ENCODE measurements at places on chromosomes 2 and 18.

GRCh38 chr2:58541511-58541910, 300.4 kb upstream of the FANCL start:
- no peak for DNase-seq

DNA sequence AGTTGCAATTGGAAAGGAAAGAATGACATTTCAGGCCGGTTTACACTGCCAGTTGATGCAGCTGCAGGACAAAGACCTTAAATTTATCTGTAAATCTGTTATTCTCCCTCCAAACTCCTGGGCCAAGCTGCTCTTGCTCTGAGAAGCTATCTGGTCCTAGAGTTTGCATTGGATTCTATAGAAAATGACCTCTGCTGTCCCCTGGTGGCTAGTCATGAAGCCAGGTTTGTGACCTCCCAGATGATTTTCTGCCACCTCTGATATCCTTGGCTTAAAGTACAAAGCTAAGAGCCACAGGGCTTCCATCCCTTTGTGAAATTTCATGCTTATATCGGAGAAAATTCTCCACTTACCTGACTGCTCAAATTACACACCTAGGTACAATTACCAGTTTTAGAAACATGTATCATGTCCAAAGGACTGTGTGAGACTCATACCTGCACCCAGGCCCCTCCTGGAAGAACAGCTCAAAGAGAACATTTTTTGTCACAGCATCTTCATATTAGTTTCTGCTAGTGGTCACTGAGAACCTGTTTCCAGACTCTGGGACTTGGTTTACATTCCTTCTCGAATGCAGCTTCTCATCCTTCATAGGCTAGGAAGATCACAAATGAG, 28.9 kb upstream of the IER3IP1 start:
- DNase-seq = peak; percentile 21

GRCh38 chr2:143716522-143716921, 587.3 kb downstream of the ARHGAP15 start:
- DNase-seq = no peak

GRCh38 chr18:44245019-44245418, 435.7 kb upstream of the SETBP1 start:
- DNase-seq = no peak

- DNase-seq = no peak
Observed at GRCh38 chr18:38886235-38886634, 1320.6 kb upstream of the CELF4 start.

GRCh38 chr18:58359620-58360019, 269.3 kb downstream of the ALPK2 start:
- DNase-seq = no peak

GRCh38 chr2:185511925-185512324, 226.7 kb upstream of the FSIP2 start:
- no peak for DNase-seq

DNA sequence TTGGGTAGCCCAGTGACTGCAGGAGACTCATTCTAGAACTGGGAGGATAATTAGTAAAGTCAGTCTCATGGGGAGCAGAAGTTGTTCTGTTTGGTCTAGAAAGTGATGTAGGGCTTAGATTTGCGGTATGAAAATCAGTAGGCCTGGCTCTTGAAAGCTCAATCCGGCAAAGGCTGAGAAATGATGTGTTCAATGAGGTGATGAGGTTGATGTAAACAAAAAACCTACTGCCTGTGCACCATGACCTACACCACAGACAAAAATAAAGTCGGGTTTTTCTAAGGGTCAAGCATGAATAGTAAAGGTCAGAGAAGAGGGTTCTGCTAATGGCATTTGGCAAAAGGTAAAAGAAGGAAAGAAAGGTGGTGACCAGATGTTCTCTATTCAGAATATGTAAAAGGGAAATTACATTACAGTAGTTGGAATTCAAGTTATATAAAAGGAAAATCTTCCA, 80.8 kb upstream of the COL5A2 start:
- DNase-seq = no peak

- no peak for DNase-seq
Observed at GRCh38 chr2:10526281-10527000, 78.3 kb upstream of the ODC1 start.

GRCh38 chr2:226971770-226972169, 135.9 kb downstream of the RHBDD1 start:
- no peak for DNase-seq

GRCh38 chr2:25098670-25099486, 57.0 kb downstream of the EFR3B start:
- DNase-seq = no peak

DNA sequence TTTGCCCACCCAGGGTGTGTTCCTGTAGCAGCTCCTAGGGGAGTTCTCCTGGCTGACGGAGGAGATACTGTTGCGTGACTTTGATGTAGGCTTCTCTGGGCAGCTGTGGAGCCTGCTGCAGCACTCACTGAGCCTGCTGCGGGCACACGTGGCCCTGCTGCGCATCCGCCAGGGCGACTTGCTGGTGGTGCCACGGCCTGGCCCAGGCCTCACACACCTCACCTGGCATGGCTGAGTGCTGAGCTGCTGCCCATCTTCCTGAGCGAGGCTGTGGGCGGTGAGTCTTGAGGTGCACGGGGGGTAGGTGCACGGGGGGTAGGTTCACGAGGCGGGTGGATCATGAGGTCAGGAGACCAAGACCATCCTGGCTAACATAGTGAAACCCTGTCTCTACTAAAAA, 191.7 kb downstream of the ANKRD36C start:
- DNase-seq = no peak

DNA sequence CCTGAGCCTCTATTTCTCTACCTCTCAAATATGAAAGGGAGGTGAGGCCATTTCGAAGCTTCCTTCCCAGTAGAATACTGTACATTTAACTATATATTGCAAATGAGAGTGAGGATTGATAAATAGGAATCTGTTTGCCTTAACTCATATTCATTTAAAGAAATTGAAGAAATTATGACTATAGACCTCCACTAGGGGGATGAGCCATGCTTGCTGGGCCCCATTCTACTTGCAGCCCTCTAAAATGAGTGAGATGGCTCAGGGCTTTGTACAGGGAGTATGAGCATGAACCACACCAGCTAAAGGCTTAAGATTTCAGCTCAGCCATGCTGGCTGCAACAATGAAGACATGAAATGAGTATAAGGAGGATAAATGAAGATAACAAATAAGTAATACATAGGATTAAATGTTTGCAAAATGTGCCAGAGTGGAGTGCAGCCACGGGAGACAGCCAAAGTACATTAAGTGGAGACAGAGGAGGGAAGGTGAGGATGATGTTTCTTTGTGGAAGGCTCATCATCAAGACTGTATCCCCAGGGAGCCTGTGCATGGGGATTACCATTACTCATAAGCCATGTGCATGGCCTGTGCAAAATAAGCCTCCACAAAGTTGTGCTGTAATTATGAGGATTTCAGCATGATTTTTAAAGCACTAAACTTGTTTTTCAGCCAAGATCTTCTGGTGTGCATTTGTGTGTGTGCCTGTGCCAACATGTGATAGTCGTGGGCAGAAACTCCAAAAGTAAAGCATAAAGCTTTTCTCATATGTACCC, 300.8 kb downstream of the CNTNAP5 start:
- DNase-seq = no peak

DNA sequence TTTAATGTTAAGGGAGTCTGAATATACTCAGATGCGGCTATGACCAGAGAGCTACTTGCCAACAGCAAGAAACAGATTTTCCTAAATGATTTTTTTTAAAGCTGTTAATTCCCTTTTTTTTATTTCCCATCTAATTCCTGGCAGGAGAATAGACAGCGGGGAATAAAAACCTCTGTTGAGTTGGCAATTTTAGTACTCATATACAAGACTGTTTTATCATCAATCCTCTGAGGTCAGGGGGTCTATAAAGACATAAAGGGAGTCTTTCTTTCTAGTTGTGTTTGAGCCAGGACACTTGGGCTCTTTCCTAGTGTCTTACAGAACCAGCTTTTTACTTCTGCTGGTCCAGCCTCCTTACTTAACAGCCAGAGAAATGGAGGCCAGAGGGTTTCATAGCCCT, 29.4 kb downstream of the MAIP1 start:
- DNase-seq = no peak

DNA sequence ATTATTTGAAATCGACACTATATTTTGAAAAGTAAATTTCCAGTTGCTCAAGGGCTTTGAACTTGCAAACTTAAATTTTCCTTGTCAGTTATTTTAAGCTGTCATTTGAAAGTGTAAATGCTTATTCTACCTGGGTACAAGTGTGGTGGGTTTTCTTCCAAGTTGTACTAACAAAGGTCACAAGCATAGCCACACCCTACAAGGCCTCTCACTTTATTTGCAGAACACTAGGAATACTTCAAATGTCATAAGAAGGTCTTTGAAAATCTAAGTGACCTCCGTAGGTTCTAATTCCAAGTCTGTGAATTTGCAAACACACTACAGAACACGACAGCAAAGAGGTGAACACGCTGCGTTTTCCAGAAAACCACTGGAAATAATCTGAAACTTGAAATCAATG, 9.3 kb upstream of the RMDN2 start:
- DNase-seq = no peak

DNA sequence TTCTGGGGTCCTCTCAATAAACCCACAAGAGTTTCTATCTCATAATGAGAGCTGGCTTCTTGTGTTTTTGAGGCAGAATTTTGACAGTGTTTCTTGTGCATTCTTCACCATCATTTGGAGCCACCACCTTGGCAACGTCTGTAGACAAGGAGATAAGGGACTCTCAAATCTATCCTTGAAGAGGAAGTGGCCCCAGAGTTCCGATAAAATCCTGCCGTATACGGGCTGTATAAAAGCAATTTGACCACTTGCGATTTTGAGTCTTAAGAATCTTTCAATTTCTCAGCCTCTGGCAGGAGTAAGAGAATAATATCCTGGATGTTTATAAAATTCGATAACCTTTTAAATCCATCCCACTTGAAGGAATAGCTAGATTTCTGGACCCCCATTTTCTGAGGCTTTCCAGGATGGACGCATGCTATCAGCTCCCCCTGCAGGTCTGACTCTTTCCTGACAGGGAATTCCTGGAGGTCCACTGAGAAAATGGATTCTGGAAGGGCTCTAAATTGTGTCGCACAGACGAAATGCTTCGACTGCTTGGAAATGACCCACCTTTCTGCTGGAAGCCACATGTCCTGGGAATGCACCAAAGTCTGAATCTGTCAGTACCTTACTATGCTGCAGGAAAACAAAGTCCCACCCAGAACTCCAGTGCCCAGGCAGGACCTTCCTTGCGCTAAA, 54.1 kb downstream of the E2F6 start:
- DNase-seq = no peak

DNA sequence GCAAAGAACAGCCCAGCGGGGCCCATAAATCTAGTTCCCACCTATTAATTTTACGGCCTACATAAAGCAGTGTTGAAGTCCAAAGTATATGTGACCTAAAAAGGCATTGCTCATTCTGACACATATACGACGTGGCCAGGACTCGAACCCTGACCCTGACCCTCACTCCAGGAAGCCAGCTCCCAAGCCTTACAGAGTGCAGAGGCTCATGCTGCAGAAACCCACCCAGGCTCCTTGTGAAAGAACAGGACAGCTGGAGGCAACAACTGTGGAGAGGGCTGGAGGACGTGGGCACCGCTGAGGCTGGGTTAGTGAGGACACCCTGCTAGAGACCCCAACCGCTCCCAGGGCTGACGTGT, 221.6 kb downstream of the CYP26B1 start:
- no peak for DNase-seq

DNA sequence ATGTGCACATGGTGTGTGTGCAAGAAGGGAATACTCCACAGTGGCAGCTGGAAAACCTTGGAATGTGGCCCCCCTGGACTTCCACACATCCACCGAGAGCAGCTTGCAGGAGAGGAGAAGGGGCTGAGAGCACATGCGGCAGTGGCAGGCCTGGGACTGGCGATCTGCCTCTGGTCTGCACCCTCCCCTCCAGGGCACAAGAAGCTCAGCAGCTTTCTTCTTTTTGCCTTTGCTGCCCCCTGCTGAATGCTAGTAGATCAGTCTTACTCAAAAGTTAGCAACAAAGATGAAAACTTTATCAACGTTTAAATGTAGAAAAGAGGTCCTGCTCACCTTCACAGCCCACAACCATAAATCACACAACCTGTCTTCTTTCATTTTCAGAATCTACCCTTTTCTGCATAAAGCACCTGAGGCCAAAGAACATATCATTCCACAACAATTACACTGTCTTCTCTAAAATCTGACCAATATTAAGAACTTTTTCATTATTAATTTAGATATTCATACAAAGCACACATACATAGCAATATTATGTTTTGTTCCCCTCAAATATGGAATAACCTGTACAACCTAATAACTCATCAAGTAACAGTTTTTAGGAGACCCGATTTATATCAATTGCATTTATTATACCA, 34.6 kb downstream of the TGFBRAP1 start:
- no peak for DNase-seq
